Ureter (tissue), 1 donor: ENCODE measurements at places on chromosomes 2 and 18. TPM values are rescaled to one million over a fixed set of nuclear protein-coding genes. Genes with fewer than 3 reads are reported as not detected.

GRCh38 chr2:132969371-132969985, 299.5 kb upstream of the LYPD1 start:
- no peak for DNase-seq

- DNase-seq = no peak
These were observed 161.3 kb downstream of the DTNA start for GRCh38 chr18:34871435-34871834.

GRCh38 chr2:39432701-39433100, 4.4 kb downstream of the MAP4K3 start:
- no peak for DNase-seq

DNA sequence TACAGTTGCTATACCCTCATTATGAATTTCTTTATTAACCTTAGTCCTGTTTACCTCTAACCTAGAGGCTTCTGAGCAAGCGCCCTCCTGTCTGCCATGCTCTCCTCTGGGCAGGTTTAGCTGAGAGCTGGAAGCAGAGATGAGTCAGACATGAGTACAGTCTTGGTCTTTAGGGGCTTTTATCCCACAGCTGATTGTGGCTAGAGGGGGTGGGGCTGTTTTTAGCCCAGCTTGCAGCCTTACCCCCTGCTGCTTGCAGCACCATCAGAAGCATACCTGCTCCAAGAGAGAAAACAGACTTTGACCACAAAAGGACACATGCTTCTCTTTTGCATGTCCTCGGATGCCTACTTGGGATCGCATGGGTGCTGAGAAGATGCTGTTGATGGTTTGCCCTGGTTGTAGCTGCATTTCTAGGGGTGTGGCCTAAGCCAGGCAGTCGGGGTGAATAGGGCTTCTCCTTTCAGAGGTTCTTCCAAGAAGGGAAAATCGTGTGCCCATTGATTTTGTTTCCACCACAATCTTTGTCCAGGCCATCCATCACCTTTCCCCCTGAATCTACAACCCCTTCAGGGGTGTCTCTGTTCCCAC, 115.0 kb upstream of the LGALSL start:
- no peak for DNase-seq

EPB41L3 gene
- 43.0 TPM for total RNA-seq

TGFA gene
- total RNA-seq = 17.8 TPM

- DNase-seq = no peak
These were observed 77.9 kb downstream of the LIMS1 start for GRCh38 chr2:108612153-108612513.

GRCh38 chr2:149990965-149991364, 403.4 kb upstream of the MMADHC start:
- no peak for DNase-seq

DNA sequence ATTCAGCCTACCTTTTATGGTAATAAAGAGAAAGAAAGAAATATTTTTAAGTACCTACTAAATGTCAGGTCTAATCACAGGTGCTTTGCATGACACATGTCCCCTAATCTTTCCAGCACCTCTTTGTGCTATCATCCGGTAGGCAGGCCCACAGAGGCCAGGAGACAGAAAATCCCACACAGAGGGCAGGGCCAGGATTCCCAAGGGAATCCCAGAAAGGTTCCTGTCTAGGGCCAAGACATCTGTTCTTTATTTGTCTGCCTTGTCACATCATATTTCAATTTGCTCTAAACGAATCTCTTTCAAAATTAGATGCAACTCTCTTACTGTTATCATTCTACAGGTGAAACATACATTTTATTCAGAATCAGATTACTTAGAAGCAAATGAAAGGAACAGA, 676.1 kb upstream of the GYPC start:
- DNase-seq = no peak

GRCh38 chr18:8006979-8007378, 439.9 kb downstream of the PTPRM start:
- no peak for DNase-seq

GRCh38 chr2:217887841-217888701, 114.7 kb downstream of the TNS1 start:
- no peak for DNase-seq

- DNase-seq = no peak
These were observed 1.4 kb upstream of the CFAP65 start for GRCh38 chr2:219042750-219043149.

SMARCAL1 gene
- total RNA-seq = 27.9 TPM

DSC1 gene
- not detected for total RNA-seq

LOXHD1 gene
- 0.29 TPM for total RNA-seq

DNA sequence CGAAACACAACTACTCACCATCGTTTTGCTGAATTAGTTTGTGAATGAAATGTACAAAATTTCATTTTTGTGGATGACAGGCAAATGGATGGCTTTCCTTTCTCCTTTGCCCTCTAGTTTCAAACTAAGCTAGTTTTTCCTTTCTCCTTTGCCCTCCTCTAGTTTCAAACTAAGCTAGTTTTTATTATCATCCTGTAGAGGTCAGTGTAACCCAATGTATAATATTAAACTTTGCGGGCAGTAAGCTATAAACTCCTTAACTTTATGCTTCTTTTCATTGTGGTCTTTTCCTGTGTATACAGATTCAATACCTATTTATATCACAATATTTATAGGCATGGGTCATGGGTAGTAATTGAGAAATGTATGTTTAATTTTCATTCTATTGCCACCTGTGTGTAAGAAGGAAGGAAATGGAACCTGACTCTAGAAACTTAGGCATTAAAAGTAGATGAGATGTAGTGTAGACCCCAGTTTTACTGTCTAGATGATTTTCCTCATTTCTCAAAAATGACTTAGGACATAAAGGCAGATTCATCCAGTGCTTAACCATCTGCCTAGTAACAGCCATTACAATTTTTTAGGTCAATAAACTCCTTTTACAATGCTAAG, 58.1 kb downstream of the MAP3K19 start:
- no peak for DNase-seq

DNA sequence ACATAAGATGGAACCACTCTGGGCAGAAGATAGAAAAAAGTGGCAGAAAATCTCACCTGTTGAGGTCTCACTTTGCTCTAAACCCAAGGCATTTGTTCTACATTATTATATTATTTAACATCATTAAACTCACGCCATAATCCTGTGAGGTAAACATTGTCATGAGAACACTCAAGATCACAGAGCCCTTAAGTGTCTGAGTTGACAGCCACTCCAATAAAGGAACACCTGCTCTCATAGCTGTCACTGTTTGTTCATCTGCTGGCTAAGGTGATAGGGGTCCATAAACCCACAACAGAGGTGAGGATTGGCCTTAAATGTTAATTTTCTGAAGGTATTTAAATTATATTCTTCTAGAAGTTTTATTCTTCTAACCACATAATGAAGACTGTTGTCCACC, 439.7 kb downstream of the RIT2 start:
- DNase-seq = no peak

DNA sequence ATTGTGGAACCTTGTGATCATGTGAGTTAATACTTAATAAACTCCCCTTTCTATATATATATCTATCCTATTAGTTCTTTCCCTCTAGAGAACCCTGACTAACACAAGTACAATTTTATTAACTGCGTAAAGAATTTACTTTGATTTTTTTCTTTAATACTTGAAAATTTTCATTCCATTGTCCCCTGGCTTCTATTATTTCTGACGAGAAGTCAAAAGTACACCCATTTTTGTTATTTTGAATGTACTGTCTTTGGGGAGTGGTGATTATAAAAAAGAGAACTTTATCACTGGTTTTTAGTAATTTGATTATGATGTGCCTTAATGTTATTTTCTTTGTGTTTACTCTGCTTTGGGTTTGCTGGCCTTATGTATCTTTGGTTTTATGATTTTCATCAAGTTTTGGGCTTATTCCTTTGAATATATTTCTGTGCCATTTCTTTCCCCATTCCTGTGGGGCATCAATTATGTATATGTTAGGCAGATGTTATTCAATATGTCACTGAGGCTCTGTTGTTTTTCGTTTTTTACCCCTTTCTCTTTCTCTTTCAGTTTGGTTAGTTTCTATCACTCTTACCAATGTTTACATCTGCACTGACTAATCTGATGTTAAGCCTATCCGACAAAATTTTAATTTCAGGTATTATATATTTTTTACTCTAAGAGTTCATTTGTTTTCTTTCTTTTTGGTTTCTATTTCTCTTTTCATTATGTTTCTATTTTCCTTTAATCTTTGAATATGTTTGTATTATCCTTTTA, 271.4 kb downstream of the CAMKMT start:
- DNase-seq = no peak

- DNase-seq = peak; percentile 62
These were observed 218.3 kb downstream of the HAUS1 start for GRCh38 chr18:46322411-46322891.

DNA sequence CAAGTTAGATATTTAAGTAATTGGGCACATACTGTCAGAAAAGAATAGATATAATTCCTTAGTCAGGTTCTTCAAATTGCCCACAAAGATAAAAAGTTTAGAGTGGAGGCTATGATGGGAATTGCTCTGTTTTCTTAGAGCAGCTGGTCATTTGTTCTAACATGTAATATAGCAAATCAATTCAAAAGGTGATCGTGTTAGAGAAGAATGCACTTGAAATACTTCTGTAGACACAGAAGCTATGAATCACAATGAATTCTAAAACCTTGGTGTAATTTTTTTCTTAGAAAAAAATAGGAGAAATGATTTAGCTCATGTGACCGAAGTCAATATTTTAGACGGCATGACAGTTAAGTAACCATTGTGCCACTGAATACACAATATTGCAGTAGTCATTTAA, 918.1 kb upstream of the LRATD1 start:
- DNase-seq = no peak

- DNase-seq = no peak
These were observed 175.2 kb upstream of the SPATS2L start for GRCh38 chr2:200131307-200131706.

DNA sequence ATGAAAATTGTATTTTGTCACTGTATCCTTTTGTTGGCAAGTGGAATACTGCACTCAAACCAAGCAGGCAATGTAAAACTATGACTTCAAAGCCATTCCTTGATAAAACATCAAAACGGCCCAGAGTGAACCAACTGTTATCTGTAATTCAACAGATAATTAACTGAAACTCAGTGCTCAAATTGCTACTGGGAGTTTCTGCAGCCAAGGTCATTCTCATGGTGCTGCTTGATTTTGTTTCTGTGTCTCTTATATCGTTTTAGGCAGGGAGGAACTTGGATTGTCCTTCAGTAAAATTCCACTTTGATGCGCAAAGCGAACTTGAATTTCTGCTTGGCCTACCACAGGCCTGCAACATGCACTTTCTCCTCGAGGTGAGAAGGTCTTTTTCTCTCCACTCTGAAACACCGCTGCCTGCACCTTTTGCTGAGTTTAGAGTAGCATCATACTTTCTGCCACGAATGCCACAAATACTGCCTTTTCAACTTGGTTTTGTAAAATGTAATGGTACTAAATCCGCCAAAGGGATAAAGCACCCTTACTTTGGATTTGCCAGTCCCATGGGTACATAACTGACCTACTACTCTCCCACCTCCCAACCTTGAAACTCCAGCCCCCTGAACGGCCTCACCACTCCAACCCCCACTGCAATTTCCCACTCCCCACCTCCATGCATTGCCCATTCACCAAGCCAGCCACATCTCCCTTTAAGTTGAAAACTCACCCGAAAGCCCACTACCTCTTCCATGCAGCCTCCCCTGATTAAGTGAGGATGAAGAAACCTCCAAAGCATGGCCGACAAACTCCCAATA, 204.7 kb downstream of the TGIF1 start:
- no peak for DNase-seq

DNA sequence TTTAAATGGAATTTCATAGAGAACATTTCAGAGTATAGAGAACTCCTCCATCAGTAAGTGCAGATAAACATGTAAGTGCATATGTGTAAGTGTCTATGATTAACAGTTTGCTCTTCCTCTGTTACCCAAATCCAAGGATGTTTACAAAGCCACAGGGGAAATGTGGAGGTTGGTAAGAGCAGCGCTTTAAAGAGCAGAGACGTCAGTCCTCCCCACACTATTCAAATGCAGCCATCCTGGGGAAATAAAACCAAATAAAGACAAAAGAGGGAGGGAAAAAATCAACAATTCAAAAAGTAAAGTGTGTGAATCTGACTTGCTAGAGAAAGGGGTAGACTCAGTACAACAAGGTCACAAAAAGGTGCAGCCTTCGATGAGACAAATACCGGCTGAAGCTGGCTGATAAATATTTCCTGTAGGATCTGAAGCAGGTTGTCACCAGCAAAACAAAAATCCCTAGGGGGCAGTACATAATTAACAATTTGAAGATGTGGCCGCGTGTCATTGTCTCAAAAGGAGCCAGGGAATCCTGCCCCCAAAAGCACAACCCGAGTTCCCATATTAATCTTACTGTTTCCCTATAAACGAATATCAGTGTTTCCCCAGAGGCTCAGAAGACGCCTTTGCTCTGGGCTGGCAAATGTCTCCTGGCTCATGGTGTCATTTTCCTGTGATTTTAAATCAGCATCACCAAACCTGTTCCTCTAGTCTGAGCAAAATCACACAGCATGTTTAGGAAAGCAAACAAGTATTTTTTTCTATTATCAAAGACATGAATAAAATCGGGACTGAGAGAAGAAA, 216.5 kb downstream of the CDCA7 start:
- DNase-seq = peak; percentile 48

AQP12A gene
- total RNA-seq = not detected

- DNase-seq = peak; percentile 47
These were observed 91.8 kb downstream of the ACVR1 start for GRCh38 chr2:157784169-157784822.

DNA sequence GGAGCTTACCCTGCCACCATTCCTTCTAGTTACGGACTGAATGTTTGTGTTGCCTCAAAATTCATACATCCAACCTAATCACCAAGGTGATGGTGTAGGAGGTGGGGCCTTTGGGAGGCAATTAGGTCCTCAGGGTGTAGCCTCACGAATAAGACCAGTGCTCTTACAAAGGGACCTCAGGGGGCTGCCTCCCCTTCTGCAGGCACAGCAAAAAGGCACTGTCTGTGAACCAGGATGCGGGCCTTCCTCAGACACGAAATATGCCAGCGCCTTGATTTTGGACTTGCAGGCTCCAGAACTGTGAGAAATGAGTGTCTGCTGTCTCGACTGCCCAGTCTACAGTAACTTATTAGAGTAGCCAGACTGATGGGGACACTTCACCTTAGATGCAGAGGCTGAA, 150.4 kb upstream of the HDAC4 start:
- no peak for DNase-seq

GRCh38 chr2:170098626-170099312, 79.2 kb upstream of the MYO3B start:
- no peak for DNase-seq

PIKFYVE gene
- 34.4 TPM for total RNA-seq

- DNase-seq = no peak
These were observed 18.7 kb downstream of the C2orf92 start for GRCh38 chr2:97688062-97688827.

RUFY4 gene
- 5.6 TPM for total RNA-seq

GATA6 gene
- total RNA-seq = 12.6 TPM

- no peak for DNase-seq
These were observed 585.9 kb upstream of the SYT4 start for GRCh38 chr18:43863180-43863579.

DNA sequence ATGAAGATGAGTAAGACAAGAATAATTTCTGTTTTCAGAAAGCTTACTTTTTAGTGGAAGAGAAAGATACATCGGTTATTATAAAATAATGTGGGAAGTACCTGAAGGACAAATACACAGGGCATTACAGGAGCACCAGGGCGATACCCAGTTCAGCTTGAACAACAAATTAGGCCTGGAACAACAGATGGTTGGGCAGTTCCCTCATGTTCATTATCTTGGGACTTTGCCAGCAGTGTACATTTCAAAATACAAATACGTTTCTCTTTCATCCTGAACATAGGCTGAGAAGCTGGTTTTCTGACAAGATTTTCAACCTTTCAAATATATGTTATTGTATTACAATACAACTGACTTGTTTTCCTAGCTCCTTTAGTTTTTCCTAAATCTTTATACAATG, 79.6 kb downstream of the TGIF1 start:
- no peak for DNase-seq
